ENCODE measurements at places on chromosomes 11 and 22.

- DNase-seq: no peak
Measured at GRCh38 chr11:34222030-34222429, 116.6 kb downstream of the NAT10 start.

GRCh38 chr22:30782613-30783012 lies 87.9 kb downstream of the OSBP2 start:
- no peak for DNase-seq

GRCh38 chr11:27196203-27196897 lies 155.7 kb downstream of the BBOX1 start:
- no peak for DNase-seq

DNA sequence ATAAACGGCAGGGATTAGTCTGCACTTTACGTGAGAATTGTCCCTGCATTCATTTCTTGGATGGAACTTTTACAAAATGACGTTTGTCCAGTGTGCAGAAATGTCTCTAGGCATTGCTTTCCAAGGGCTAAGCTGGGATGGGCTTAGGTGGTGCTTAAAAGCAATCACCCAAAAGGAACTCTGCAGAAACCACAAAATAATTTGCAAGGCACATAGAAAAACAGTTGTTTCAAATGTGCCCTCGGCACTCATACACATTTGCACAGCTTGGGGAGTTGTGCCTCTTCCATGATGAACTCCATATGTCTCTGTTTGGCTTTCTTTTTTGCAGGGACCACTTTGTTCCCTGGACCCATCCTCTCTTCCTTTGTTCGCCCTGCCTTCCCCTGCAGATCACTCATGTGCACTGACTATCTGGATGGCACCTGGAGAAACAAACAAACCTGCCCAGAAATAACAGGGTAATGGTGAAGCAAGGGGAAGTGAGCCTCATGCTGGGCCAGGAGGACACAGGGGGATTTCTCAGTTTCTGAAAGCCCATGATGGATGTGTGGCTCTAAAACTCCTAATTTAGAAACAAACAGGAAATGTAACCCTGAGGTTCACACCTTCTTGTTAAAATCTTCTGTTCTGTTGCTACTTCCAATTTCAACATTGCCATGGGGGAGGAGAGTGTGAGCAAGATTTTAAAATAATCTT lies 150.2 kb downstream of the SNX19 start:
- DNase-seq: no peak

DNA sequence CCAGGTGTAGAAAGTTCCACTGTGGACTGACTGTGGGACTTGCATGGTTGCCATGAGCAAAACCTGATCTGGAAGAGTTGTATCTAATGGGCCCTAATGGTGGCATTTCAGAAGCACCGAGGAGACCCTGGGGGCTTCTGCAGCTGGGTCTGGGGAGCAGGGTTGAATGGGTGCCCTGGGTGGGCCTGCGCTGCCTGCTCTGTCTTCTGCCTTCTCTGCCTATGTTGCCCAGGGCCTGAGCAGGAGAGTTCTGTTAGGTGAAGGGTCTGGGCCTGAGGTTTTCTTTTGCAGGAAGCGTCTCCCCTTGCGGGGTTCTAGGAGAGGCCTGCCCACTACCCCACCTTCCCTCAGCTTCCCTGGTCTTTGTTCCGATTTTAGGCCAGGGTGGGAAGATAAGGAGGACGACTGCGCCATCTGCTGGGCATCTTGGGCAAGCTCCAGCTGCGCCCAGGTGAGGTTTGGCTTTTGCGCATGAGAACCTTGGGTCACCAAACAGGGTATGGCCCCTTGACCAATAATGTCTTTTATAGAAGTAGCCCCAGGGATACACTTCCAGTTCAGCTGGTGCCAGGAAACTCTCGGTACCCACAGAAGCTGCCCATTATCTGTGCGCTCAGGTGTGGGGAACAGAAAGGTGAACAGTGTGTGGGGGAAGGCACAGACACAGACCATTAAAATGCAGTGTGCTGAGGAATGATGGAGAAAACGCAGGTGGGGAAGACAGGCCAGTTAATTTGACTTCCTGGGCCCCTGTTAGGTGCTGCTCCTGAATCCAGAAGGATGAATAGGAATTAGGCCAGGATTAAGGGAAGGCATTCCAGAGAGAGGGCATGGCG lies 23.2 kb downstream of the COMMD9 start:
- peak; percentile 48 for DNase-seq

GRCh38 chr11:95283650-95284049 lies 52.6 kb upstream of the SESN3 start:
- DNase-seq: no peak

DNA sequence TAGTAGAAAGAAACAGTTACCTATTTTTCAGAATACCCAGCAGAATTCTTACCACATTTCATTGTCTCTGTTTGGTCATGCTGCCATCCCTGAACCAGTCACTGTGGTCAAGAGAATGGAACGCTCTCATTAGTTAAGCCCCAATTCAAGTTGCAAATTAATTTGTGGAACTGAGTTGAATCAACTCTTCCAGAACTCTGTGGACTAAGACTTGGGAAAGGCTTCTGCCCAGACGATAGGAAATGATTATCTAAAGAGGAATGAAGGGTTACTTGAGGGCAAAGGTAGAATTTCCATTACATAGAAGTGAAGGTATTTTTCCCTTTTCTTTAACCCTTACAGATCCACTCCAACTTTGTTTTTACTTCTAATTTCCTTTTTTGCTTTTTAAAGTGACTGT lies 286.4 kb downstream of the DYNC2H1 start:
- DNase-seq: no peak

GRCh38 chr11:14657841-14658240 lies 14.2 kb downstream of the PDE3B start:
- no peak for DNase-seq

DNA sequence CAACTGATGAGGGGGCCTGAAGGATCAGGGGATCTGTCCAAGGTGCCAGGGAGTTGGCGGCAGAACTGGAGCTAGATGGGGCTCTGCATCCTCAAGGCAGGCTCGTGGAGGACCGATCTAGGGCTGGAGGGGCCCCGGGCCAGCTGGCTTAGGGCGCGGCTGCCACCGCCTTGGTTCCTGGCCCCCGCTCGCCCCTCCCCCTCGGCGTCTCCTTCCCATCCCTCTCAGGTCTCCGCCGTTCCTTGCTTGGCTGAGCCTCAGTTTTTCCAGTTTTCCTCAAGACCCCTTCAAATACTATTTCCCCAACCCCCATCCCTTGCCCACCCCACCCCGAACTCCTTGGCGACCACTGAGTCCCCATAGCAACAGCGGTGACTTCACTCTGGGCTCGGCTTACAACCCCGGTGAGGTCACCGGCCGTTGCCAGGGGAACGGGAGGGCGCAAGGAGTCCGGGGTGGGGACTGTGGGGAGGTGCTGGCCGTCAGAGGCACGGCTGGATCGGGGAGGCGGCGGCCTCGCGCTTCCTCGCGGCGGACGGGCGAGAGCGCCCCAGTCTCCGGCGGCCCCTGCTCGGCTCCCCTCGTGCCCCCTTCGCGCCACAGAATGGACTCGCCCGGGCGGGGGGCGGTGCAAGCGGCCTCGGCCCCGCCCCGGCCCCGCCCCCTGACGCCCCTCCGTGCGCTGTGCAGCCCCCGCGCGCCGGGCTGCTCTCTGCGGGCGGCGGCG lies 7.5 kb downstream of the FREY1 start:
- peak; percentile 55 for DNase-seq

DNA sequence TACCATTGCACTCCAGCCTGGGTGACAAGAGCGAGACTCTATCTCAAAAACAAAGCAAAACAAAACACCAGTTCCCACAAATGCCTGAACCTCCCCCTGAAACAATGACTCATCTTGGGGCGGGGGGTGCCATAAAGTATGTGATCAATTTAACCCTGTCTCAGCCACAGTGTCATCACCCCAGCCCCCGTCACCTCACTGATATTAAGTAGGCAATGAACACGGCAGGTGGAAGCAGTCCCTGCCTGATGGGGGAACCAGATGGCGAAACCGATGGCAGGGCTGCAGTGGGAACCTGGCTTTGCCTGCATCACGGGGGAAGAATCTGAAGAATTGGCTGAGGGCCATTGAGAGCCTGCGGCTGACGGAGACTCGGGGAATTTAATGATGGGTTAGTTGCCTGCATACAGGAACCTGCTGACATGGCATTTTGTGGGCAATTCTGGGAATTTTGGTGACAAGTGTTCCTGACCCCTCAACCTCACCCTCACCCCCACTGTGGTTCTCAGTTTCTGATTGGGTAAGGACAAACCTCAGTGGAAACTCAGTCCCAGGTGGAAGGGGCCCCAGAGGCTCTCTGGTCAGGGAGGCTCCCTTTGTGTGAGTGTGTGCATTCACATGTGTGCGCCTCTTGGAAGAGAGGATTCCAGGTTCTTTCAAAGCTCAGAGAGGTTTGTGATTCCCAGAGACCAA lies 39.1 kb upstream of the SHISAL1 start:
- DNase-seq: no peak

DNA sequence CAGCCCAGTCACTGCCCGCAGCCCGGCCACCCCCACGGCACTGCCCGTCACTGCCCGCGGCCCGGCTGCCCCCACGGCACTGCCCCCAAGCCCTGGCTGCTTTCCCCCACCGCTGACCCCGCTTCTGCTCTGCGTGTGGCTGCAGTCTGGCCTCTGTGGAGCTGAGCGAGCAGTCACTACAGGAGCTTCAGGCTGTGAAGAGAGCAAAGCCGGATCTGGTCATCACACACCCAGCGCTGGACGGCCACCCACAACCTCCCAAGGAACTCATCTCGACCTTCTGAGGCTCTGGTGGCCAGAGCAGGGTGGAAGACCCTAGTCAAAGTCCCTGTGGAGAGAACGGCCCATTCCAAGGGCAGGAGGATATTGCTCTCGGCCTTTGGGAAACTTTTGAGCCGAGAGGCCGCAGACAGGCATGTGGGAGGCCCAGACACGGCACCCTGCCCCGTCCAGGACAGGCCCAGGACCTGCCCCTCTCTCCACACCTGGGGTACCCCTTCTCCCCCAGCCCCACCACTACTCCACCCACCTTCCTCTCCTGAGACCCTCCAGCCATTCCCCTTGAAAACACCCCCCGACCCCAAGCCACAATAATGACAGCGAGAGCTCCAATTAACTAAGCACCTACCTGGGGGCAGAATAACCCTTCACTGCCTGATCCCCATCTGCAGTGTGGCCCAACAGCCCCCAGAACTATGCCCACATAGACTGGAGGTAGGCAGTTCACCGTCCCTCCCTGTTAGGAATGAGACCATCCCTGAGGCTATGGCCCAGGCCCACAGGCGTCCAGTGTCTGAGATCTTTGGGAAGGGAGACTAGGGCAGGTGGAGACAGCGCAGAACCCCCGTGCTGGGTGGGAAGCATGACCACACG lies 3.7 kb upstream of the PGGHG start:
- no peak for DNase-seq

DNA sequence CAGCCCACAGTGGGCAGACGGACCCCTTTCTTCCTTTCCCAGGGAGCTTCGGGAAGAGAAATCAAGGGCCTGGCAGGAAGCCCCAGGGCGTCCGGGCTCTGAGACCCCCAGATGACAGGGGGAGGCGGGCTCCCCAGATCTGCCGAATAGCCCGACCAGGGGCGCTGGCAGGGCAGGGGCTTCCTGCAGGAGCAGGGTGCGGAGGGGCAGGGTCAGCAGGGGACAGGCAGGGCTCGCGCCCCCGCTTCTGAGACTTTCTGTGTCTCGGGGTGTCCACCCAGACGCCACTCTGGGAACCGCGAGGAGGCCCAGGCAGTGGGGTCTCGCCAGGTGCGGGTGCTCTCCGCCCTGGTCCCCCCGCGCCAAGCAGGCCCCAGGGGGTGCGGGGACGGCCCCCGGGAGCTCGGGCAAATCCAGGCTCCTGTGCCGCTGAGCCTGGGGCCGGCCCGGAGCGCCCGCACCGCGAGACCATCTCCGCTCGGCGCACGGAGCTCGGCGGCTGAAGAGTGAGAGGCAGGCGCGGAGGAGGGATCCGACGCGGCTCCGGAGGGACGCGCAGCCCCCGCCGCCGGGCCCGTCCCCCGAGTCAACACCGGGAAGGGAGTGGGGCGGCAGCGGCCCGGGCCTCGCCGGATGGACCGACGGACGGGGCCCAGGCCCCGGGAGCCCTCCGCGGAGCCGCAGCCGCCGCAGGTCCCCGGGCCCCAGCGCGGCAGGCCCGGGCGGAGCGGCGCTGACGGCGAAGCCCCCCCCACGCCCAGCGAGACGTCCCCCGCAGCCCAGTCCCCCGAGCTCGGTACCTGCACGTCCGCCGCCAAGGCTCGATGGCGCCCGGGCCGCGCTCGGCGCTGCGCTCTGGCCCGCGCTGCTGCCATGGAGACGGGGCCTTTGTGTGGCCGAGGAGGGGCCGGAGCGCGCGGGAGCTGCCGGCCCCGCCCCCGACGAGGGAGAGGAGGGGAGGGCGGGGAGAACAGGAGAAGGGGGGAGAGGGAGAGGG lies at the start of gene PLXNB2:
TSS of gene PLXNB2 (minus strand) at position 894 of the 997 bp plus-strand sequence. CDS start 17,062 bp downstream, outside the sequence.
- no peak for DNase-seq

GRCh38 chr11:35305670-35306382 lies 113.5 kb downstream of the SLC1A2 start:
- peak; percentile 7 for DNase-seq

DNA sequence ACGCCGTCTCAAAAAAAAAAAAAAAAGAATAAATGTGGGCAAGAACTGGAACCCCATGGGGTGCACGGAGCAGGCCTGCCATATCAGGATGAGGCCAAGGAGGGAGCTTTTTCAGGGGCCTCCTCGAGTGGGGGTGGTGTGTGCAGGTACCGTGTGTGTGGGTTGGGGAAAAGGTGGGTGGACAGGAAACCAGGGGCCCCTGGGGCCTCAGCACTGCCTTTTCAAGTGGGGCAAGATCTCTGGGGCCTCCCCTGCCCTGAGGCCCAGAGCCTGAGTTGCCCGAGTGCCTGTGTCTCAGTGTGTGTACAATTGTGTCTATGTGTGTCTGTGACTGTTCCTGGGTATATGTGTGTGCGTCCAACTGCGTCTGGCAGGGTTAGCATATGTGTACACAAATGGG lies 23.8 kb downstream of the TEF start:
- no peak for DNase-seq

GRCh38 chr11:85772695-85773094 lies 38.2 kb downstream of the SYTL2 start:
- no peak for DNase-seq

- no peak for DNase-seq
Measured at GRCh38 chr11:76329084-76329648, 51.8 kb downstream of the THAP12 start.

DNA sequence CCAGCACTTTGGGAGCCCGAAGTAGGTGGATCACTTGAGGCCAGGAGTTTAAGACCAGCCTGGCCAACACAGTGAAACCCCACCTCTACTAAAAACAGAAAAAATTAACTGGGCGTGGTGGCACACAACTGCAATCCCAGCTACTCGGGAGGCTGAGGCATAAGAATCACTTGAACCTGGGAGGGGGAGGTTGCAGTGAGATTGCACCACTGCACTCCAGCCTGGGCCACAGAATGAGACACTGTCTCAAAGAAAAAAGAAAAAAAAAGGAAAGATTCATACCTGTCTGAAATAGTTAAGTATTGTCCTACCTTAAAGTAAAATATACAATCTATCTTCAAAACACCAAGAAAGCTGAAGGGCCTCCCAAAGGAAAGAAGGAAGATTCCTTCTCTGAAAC lies 20.1 kb downstream of the RBFOX2 start:
- DNase-seq: no peak

Measured in T-helper 9 cell (primary cell).